ENCODE measurements at places on chromosomes 5 and 9.

- H3K4me1 ChIP-seq: no peaks in the 10 kb centered on the region
- H3K36me3 ChIP-seq: no peaks in the 10 kb centered on the region
- H3K4me3 ChIP-seq: no peak overlapping the region
- no peak overlapping the region for H3K27ac ChIP-seq
- H3K27me3 ChIP-seq: no peaks in the 10 kb centered on the region
- no peak for DNase-seq
Observed at GRCh38 chr5:32512926-32513325, 68.4 kb upstream of the ZFR start.

GRCh38 chr9:128420651-128421481, at the start of gene CERCAM:
Gene CERCAM (plus strand): TSS chr9:128420857. CDS start chr9:128420878, 21 bp downstream.
- no peaks in the 10 kb centered on the region for H3K36me3 ChIP-seq
- no peak for DNase-seq
- peak within 1 kb of the TSS; percentile 67 for H3K27ac ChIP-seq
- no peaks in the 10 kb centered on the region for H3K27me3 ChIP-seq

DNA sequence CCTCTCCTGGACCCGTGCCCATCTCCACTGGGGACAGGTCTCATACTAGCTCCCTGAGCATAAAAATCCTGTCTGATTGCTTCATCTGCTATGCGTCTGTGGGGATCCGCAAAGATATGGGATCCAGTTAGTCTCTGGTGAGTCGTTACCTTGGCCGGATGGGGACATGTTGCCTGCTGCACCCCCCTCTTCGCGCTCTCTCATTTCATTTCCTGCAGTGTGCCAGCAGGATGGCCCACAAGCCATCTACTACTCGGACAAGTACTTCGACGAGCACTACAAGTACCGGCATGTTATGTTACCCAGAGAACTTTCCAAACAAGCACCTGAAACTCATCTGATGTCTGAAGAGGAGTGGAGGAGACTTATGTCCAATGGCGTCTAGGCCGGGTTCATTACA, 17.0 kb upstream of the CEP78 start:
- no peaks in the 10 kb centered on the region for H3K27me3 ChIP-seq
- no peak overlapping the region for H3K27ac ChIP-seq
- no peaks in the 10 kb centered on the region for H3K36me3 ChIP-seq
- H3K4me1 ChIP-seq: no peaks in the 10 kb centered on the region
- DNase-seq: no peak
- no peak overlapping the region for H3K4me3 ChIP-seq

GRCh38 chr9:37184905-37185867, 64.8 kb downstream of the ZCCHC7 start:
- H3K36me3 ChIP-seq: no peaks in the 10 kb centered on the region
- H3K27ac ChIP-seq: no peak overlapping the region
- no peaks in the 10 kb centered on the region for H3K27me3 ChIP-seq
- H3K4me1 ChIP-seq: no peaks in the 10 kb centered on the region

DNA sequence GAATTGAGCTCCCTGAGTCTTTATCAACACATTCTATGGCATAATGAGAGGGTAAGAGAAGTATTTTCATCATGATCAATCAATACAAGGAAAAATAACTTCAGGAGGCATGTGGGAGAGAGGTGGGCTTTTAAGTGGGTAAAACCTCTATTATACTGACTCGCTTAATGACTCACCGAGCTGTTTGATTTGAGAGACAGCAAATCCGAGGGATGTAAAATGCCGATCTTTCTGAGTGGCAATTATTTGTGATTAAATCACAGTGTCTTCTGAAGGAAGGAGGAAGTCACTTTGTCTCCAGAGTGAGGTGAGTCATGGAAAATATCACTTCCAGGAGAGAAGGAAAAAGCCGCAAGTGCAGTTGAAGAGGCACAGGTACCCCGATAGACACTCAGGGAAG, 320.4 kb downstream of the DRD1 start:
- no peaks in the 10 kb centered on the region for H3K36me3 ChIP-seq
- no peak overlapping the region for H3K4me3 ChIP-seq
- no peaks in the 10 kb centered on the region for H3K27me3 ChIP-seq

GRCh38 chr9:95793924-95794828, 81.3 kb upstream of the ERCC6L2 start:
- H3K27ac ChIP-seq: no peak overlapping the region
- no peak overlapping the region for H3K4me3 ChIP-seq
- no peaks in the 10 kb centered on the region for H3K27me3 ChIP-seq
- no peaks in the 10 kb centered on the region for H3K4me1 ChIP-seq

GRCh38 chr5:135710045-135710675, 124.3 kb upstream of the SLC25A48 start:
- no peak for DNase-seq
- no peak overlapping the region for H3K4me3 ChIP-seq
- H3K27me3 ChIP-seq: no peaks in the 10 kb centered on the region
- H3K36me3 ChIP-seq: no peaks in the 10 kb centered on the region
- no peaks in the 10 kb centered on the region for H3K4me1 ChIP-seq
- no peak overlapping the region for H3K27ac ChIP-seq

DNA sequence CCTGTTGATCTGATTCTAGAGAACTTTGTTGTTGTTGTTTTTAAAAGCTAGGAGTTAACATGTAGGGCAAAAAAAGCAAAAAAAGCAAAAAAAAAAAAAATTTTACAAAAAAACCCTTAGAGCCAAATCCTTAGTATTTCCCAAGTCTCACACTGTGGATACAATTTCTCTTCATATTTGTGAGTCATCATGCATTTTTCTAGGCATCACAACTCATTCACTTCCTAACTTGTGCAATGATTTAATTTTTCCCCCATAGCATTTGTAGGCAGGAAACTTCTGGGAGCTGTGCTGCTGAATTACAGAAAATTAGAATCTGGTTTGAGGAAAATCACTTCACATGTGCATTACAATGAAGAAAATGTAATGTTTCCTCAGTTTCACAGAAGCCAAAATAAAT, 91.9 kb downstream of the MARCHF3 start:
- no peak overlapping the region for H3K4me3 ChIP-seq
- H3K4me1 ChIP-seq: no peaks in the 10 kb centered on the region
- DNase-seq: no peak
- H3K36me3 ChIP-seq: no peaks in the 10 kb centered on the region
- H3K27ac ChIP-seq: no peak overlapping the region
- no peaks in the 10 kb centered on the region for H3K27me3 ChIP-seq

DNA sequence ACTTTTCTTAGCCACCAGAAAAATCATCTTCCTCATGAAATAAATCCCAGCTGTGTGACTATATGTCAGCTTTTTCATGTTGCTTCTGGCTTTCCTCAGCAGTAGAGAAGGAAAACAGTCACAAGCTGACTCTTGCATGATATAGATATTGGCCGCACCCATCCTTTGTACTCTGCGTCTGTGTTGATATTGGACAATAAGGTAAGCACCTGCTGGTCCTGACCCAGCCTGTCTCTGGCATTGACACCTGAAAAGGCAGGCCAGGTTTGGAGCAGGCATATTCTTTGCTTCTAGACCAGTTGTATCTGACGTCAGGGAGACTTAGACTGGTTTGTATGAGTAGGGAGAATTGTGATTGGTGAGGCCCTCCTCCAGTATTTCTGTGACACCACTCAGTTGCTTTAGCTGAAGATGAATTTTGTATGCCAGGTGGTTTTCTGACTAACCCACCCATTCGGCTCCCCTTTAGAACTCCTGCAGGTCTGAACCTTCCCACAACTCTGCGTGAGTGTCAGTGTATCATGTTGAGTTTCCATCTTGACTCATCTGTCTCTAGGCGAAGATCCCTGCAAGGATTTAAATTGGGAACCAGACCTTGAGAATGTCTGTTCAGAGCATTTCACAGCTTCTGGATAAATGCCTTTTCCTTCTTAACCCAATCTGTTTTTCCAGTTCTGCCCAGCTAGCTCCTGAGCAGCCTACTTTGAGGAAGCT, 151.2 kb upstream of the RUSC2 start:
- H3K27ac ChIP-seq: no peak overlapping the region
- H3K36me3 ChIP-seq: no peaks in the 10 kb centered on the region
- H3K4me3 ChIP-seq: no peak overlapping the region

- H3K4me3 ChIP-seq: no peak overlapping the region
- H3K36me3 ChIP-seq: peaks cover 5% of the 10 kb centered on the region
- H3K4me1 ChIP-seq: no peaks in the 10 kb centered on the region
- DNase-seq: no peak
Observed at GRCh38 chr9:14661421-14662059, 31.7 kb downstream of the ZDHHC21 start.

GRCh38 chr9:121267689-121268597, at the start of gene GSN:
Gene GSN (plus strand): TSS chr9:121268162. CDS start chr9:121301972, 33,810 bp downstream.
- no peaks in the 10 kb centered on the region for H3K27me3 ChIP-seq
- peaks cover 15% of the 10 kb centered on the region for H3K4me1 ChIP-seq
- H3K27ac ChIP-seq: peak within 1 kb of the TSS; percentile 93
- peak within 1 kb of the TSS; percentile 70 for H3K4me3 ChIP-seq

GRCh38 chr9:125886365-125886764, 139.2 kb downstream of the PBX3 start:
- no peaks in the 10 kb centered on the region for H3K4me1 ChIP-seq
- H3K27me3 ChIP-seq: no peaks in the 10 kb centered on the region
- H3K36me3 ChIP-seq: no peaks in the 10 kb centered on the region
- DNase-seq: no peak
- no peak overlapping the region for H3K4me3 ChIP-seq

GRCh38 chr5:151110122-151110681, 29.4 kb upstream of the TNIP1 start:
- DNase-seq: no peak
- H3K27ac ChIP-seq: no peak overlapping the region
- H3K27me3 ChIP-seq: no peaks in the 10 kb centered on the region
- no peak overlapping the region for H3K4me3 ChIP-seq

- H3K27me3 ChIP-seq: no peaks in the 10 kb centered on the region
- no peaks in the 10 kb centered on the region for H3K36me3 ChIP-seq
- no peak overlapping the region for H3K27ac ChIP-seq
- H3K4me3 ChIP-seq: no peak overlapping the region
Observed at GRCh38 chr9:37611961-37612360, 19.6 kb upstream of the TOMM5 start.

- H3K27me3 ChIP-seq: no peaks in the 10 kb centered on the region
- no peaks in the 10 kb centered on the region for H3K4me1 ChIP-seq
- no peak for DNase-seq
Observed at GRCh38 chr5:128667751-128668150, 129.7 kb upstream of the FBN2 start.

DNA sequence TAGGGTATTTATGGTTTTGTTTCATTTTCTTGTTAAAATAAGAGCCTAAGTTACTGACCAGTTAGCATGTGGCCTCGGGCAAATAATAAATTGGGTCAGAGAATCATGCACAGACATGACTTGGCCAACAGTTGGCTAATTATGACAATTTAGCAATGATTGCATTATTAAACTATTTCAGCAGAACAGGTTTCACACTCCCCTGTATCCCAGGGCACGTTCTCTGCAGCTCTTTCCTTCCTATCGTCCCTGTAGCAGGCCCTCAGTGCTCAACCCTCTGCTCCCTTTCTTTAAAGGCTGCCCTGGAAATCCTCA, 167.9 kb downstream of the TSSK1B start:
- peak overlapping the region; percentile 4 for H3K27ac ChIP-seq
- no peaks in the 10 kb centered on the region for H3K27me3 ChIP-seq
- no peaks in the 10 kb centered on the region for H3K36me3 ChIP-seq
- DNase-seq: no peak

GRCh38 chr9:19162956-19163355, 35.7 kb upstream of the PLIN2 start:
- H3K4me1 ChIP-seq: no peaks in the 10 kb centered on the region
- no peaks in the 10 kb centered on the region for H3K27me3 ChIP-seq
- H3K27ac ChIP-seq: no peak overlapping the region
- no peak overlapping the region for H3K4me3 ChIP-seq
- no peak for DNase-seq

DNA sequence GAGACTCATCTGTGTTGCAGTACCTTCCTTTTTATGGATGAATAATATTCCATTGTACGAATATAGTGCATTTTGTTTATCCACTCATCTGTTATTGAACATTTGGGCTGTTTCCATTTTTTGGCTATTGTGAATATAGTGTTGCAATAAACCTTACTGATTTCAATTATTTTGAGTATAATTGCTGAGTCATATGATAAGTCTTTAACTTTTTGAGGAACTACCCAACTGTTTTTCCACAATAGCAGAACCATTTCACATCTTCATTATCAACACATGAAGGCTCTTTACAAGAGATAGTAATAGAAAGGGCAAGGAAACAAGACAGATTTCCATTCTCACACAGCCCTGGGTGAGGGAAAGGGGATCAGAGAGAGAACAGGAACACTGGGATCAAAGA, 329.2 kb downstream of the RAB3C start:
- no peak for DNase-seq
- no peak overlapping the region for H3K4me3 ChIP-seq
- no peaks in the 10 kb centered on the region for H3K36me3 ChIP-seq
- no peak overlapping the region for H3K27ac ChIP-seq
- no peaks in the 10 kb centered on the region for H3K27me3 ChIP-seq

- no peak overlapping the region for H3K4me3 ChIP-seq
- H3K4me1 ChIP-seq: no peaks in the 10 kb centered on the region
- no peak for DNase-seq
- no peaks in the 10 kb centered on the region for H3K36me3 ChIP-seq
- H3K27me3 ChIP-seq: no peaks in the 10 kb centered on the region
Observed at GRCh38 chr5:151078490-151079262, 2.2 kb downstream of the TNIP1 start.

DNA sequence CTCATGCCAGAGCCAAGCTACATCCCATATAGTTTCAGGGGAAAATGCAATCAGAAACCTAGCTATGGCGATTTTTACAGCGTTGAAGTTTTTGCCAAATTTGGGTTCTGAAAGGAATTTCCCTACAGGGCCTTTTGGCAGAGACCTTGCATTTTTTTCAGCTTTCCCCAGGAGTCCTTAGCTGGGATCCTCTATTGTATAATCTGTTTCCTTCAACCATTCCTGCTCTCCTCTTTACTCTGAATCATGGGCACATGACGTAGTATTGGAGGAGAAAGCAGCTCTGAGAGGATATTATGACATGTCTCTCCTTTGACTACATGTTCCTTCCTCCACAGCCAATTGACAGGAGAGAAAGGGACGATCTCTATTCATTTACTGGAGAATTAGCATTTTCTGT, 118.5 kb upstream of the ERCC6L2 start:
- no peak overlapping the region for H3K4me3 ChIP-seq
- DNase-seq: no peak
- H3K4me1 ChIP-seq: no peaks in the 10 kb centered on the region
